ENCODE measurements at places on chromosomes 11 and 22.

- DNase-seq = no peak
These were observed 3.3 kb upstream of the WNT7B start for GRCh38 chr22:45980268-45980570.

- DNase-seq = no peak
These were observed 753.7 kb downstream of the NTM start for GRCh38 chr11:132123854-132124835.

DNA sequence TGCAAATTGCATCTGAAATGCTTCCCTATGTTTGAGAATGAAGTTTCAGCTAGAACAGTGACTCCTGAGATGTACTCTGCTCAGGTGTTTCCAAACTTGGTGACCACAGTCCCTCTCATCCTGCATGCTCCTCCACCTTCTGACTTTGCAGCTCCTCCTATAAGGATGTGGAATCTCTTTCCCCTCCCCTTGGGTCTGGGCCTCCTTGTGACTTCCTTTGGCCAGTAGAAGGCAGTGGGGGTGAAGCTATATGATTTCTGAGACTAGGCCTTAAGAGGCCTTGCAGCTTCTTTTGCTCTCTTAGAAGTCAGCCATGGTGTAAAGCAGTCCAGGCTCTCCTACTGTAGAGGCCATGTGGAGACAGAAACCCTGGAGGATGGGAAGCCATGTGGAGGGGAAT is 50.7 kb downstream of the CSF2RB start:
- no peak for DNase-seq

DNA sequence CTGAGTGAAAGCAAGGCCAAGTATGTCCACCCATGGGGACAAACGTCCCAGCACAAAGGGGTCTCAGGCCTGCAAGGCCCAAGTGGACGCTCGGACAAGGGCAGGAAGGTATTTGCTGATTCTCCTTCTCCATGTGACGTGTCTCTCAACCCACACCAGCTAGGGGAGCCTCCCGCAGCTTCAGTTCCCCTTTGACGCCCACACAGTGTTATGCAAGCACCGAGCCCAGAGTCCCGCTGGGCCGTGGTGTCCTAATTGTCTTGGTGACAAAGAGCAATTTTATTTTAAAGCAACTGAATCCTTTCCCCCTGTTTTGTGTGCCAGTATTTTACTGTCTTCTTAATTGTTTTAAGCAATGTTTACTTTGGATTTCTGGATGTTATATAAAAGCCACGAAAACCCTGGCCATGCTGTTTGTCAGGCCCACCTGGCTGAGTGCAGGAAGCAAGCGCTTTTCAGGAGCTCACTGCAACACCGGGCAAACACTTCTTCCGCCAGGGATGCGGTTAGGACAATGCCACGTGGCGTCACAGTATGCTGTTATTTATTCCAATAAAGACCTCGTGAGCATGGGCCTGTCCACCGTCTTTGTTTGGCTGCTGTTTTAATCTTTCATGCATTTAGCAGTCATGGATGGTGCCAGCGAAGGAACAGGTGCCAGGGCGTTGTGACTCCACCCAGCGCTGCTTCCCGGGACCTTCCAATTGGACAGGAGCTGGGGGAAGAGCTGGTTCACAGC is 8.2 kb upstream of the PARVG start:
- DNase-seq = no peak

DNA sequence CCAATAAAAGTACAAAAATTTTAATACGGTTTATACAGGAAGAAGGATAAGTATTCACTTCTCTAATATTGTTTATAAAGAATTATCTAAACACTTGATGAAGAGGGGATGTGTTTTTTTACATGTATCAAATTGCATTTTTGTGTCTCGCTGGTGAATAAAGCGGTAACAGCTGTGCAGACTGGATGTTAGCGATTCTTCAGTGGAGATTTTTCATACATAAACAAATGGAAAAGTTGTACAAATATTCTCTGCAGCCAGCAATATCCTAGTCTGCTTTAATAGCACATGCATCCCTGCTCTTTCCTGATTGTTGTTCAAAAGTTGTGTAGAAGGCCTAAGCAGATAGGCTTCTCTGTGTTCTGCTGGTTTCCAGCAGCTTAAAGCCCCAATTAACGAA is 369.3 kb downstream of the SOX6 start:
- DNase-seq = no peak

GRCh38 chr11:794013-794765 is 3.9 kb downstream of the SLC25A22 start:
- no peak for DNase-seq

- DNase-seq = no peak
These were observed 824.9 kb downstream of the TBC1D22A start for GRCh38 chr22:47587361-47587760.

GRCh38 chr11:102661040-102661439 is 35.9 kb upstream of the MMP20 start:
- no peak for DNase-seq

- no peak for DNase-seq
These were observed 347 bp downstream of the MN1 start for GRCh38 chr22:27801202-27801615.

- DNase-seq = no peak
These were observed 44.0 kb downstream of the FDX1 start for GRCh38 chr11:110473706-110474105.

DNA sequence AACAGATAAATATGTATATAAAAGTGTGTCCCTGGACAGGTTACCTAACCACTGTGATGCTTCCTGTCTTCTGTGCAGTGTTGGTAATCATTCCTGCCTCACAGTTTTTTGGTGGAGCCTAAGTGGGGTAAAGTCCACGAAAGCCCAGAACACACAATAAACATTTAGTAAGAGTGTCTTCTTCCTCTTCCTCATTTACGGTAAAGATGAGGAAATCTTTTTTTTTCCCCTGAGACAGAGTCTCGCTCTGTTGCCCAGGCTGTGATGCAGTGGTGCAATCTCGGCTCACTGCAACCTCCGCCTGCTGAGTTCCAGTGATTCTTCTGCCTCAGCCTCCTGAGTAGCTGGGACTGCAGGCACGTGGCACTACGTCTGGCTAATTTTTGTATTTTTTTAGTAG is 117.1 kb downstream of the LDLRAD3 start:
- no peak for DNase-seq

GRCh38 chr22:44891791-44892190 is 118.0 kb downstream of the PHF21B start:
- no peak for DNase-seq

- no peak for DNase-seq
These were observed at the start of gene TMA7B for GRCh38 chr22:39959640-39960447. TSS of gene TMA7B (plus strand) at chr22:39960397. CDS start at chr22:39964375, 3,978 bp downstream.

- DNase-seq = no peak
These were observed 185.9 kb upstream of the CCDC90B start for GRCh38 chr11:83471831-83472727.

GRCh38 chr11:32374261-32374711 is 61.1 kb downstream of the WT1 start:
- no peak for DNase-seq

GRCh38 chr22:44132724-44133123 is 48.0 kb upstream of the PARVG start:
- DNase-seq = no peak

GRCh38 chr11:2847561-2847960 is 38.0 kb downstream of the CDKN1C start:
- no peak for DNase-seq

DNA sequence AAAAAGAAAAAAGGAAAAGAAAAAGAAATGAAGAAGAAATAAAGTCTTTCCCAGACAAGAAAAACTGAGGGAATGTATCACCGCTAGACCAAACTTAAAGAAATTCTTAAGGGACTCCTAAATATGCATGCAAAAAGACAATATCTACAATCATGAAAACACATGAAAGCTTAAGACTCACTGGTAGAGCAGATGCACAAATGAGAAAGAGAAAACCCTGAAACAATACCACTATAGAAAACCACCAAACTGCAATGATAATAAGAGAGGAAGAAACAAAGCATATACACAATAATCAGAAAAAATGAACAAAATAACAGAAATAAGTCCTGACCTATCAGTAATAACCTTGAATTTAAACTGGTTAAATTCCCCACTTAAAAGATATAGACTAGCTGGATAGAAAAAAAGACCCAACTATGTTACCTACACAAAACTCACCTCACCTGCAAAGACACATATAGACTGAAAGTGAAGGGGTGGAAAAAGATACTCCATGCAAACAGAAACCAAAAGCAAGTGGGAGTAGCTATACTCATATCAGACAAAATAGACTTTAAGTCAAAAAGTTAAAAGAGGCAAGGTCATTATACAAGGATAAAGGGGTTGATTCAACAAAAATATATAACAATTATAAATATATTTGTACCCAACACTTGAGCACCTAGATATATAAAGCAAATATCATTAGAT is 61.3 kb upstream of the NARS2 start:
- no peak for DNase-seq

Measured in cortex of kidney (tissue), 1 donor.